ENCODE measurements at places on chromosomes 5 and 9.

GRCh38 chr5:103745353-103746065 is 182.9 kb upstream of the NUDT12 start:
- no peak for DNase-seq

GRCh38 chr5:160445132-160445531 is 23.5 kb downstream of the PTTG1 start:
- DNase-seq: no peak

- no peak for DNase-seq
Measured at GRCh38 chr5:61966997-61967396, 339.0 kb upstream of the KIF2A start.

DNA sequence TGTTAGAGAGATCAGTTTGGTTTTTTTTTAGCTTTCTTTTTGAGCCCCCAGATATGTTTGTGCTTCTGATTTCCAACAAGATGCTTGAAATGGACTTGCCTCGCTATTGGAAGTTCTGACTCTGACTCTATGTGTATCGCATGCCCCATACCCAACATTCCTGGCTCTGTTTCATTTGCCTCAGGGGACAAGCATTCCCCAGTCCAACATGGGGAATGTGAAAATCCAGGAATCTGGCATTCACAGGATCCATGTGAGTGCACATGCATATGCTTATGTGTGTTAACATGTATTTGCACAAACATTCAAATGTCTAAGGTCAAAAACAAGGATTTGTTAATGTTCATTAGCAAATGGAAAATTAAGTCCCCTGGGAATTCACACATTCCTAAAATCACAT is 233.9 kb downstream of the TLR4 start:
- no peak for DNase-seq

- no peak for DNase-seq
Measured at GRCh38 chr5:154944716-154945115, 3.8 kb downstream of the MRPL22 start.

Data from NCI-H2107 (cell line).